PC-9 (cell line): ENCODE measurements at places on chromosomes 16 and 17. TPM values are rescaled to one million over a fixed set of nuclear protein-coding genes. Genes with fewer than 3 reads are reported as not detected.

DNA sequence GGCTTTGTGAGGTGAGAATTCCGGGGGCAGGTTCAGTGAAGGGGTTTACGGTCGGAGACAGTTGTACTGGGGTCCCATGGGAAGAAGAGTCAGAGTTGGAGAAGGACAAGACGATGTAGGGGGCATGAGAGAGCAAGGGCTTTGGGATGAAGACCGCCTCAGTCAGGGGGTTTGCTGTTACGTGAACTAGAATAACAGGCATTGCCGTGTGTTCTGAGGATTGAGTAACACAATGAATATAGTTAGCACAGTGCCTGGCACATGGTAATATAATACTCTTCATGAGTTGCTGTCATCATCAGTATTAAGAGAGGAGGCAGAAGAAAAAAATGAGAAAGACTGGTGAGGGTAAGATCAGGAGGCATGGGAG, 577 bp downstream of the ZNF646 start:
- peaks cover 20% of the 10 kb centered on the region for H3K4me1 ChIP-seq
- DNase-seq, result no peak
- peak overlapping the region; percentile 89 for H3K4me3 ChIP-seq
- H3K27ac ChIP-seq, result peak overlapping the region; percentile 54; the same call in 1 of the 2 replicates
- H3K36me3 ChIP-seq, result no peaks in the 10 kb centered on the region

- DNase-seq, result peak; percentile 95
- no peaks in the 10 kb centered on the region for H3K36me3 ChIP-seq
- no peaks in the 10 kb centered on the region for H3K27me3 ChIP-seq
- peaks cover 49% of the 10 kb centered on the region for H3K4me1 ChIP-seq
- H3K27ac ChIP-seq, result peak overlapping the region; percentile 90
Measured at GRCh38 chr16:81632392-81633146, 146.5 kb upstream of the PLCG2 start.

GRCh38 chr17:4678448-4679026, 25.4 kb downstream of the PELP1 start:
- no peak overlapping the region for H3K4me3 ChIP-seq
- peak; percentile 63 for DNase-seq
- peak overlapping the region; percentile 60 for H3K27ac ChIP-seq
- H3K27me3 ChIP-seq, result no peaks in the 10 kb centered on the region
- H3K36me3 ChIP-seq, result peaks cover 37% of the 10 kb centered on the region

DNA sequence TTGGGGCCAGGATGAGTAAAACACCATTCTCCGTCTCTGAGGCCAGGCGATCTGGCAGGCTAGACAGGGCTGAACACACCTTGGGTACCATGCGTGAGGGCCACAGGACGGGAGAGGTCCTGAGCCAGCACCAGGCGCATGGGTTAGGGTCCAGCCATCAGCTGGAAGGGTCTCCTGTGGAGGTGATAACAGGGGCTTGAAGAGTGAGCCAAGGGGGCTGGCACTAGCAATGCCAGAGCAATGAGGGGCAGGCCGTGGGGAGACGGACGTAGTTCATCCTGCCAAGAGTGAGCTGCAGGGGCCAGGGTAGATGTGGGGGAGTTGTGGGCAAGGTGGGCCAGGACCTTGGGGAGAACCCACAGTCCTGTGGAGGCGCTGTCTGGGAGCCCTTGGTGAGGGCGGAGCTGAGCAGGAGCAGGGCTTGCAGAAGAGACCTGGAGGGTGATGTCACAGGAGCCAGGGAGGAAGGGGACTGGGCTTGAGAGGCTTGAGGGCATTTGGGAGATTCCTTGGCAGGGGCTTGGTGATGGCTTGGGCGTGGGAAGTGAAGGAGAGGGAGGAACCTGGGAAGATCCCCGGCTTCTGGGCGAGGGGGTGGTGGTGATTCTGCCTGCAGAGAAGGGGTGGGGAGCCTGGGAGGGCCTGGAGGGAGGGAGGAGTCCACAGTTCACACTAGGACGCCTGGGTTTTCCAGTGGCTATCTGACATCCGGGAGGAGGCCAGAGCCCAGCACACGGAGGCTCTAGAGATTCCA, 6.3 kb upstream of the NPTX1 start:
- DNase-seq, result no peak
- H3K36me3 ChIP-seq, result no peaks in the 10 kb centered on the region
- no peak overlapping the region for H3K4me3 ChIP-seq
- peaks cover 24% of the 10 kb centered on the region for H3K4me1 ChIP-seq

GRCh38 chr17:34885076-34885475, 76.2 kb downstream of the CCT6B start:
- H3K36me3 ChIP-seq, result no peaks in the 10 kb centered on the region
- DNase-seq, result no peak
- H3K4me3 ChIP-seq, result no peak overlapping the region
- H3K27me3 ChIP-seq, result peaks cover 72% of the 10 kb centered on the region
- no peaks in the 10 kb centered on the region for H3K4me1 ChIP-seq

DNA sequence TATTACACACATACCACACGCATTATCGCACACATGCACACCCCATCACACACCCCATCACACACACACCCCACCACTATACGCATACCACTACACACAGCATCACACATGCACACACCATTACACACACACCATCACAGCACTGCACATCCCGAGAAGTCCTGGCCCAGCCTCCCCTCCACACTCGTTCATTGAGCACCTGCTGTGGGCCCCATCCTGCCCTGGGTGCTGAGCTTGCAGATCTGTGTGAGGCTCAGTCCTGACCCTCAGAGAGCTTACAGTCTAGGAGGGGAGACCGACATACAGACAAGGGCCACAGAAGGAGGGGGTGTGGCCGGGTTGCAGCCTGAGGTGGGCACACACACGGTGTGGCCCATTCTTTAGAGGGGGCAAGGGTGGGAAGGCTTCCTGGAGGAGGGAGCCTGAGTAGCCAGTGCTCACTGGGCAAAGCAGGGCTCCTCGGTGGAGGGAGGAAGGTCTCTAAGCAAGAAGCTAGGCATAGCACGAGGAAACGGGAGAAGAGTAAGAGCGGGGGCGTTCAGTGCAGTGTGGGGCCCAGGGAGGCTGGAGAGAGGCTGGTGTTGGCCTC, 206.6 kb downstream of the NTN1 start:
- H3K27me3 ChIP-seq, result no peaks in the 10 kb centered on the region
- DNase-seq, result no peak
- H3K36me3 ChIP-seq, result no peaks in the 10 kb centered on the region

DNA sequence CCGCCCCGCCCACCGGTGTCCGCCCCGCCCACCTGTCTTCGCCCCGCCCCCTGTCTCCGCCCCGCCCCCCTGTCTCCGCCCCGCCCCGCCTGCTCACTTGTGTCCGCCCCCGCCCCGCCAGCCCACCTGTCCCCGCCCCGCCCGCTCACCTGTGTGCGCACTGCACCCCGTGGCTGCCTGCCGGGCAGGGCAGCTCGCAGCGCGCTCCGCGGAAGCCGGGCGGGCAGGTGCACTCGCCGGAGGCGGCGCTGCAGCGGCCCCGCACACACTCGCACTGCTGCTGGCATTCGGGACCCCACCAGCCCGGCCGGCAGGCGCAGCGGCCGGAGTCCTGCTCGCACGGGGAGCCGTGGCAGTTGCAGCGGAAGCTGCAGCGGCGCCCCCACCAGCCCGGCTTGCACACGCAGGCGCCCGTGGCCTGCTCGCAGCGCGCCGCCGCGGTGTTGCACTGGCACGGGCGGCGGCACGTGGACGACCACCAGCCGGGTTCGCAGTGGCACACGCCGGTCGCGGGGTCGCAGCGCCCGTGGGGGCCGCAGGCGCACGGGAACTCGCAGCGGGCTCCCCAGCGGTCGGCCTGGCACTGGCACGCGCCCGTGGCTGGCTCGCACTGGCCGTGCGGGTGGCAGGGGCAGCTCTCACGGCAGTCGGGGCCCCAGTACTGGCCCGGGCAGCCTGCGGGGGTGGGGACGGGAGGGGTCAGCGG, 2.1 kb downstream of the SCARF1 start:
- H3K27ac ChIP-seq, result no peak overlapping the region
- H3K36me3 ChIP-seq, result no peaks in the 10 kb centered on the region
- H3K4me3 ChIP-seq, result peak overlapping the region; percentile 86
- H3K27me3 ChIP-seq, result no peaks in the 10 kb centered on the region
- DNase-seq, result peak; percentile 72
- H3K4me1 ChIP-seq, result peaks cover 24% of the 10 kb centered on the region

GRCh38 chr16:17370223-17370707, 100.5 kb downstream of the XYLT1 start:
- DNase-seq, result no peak
- H3K4me3 ChIP-seq, result no peak overlapping the region
- H3K4me1 ChIP-seq, result no peaks in the 10 kb centered on the region
- peaks cover 14% of the 10 kb centered on the region for H3K27me3 ChIP-seq

- no peaks in the 10 kb centered on the region for H3K27me3 ChIP-seq
- H3K36me3 ChIP-seq, result peaks cover 28% of the 10 kb centered on the region
- H3K4me3 ChIP-seq, result peak overlapping the region; percentile 98
- H3K4me1 ChIP-seq, result peaks cover 26% of the 10 kb centered on the region
- no peak overlapping the region for H3K27ac ChIP-seq
Measured at GRCh38 chr16:24541233-24541933, 2.0 kb downstream of the RBBP6 start.

DNA sequence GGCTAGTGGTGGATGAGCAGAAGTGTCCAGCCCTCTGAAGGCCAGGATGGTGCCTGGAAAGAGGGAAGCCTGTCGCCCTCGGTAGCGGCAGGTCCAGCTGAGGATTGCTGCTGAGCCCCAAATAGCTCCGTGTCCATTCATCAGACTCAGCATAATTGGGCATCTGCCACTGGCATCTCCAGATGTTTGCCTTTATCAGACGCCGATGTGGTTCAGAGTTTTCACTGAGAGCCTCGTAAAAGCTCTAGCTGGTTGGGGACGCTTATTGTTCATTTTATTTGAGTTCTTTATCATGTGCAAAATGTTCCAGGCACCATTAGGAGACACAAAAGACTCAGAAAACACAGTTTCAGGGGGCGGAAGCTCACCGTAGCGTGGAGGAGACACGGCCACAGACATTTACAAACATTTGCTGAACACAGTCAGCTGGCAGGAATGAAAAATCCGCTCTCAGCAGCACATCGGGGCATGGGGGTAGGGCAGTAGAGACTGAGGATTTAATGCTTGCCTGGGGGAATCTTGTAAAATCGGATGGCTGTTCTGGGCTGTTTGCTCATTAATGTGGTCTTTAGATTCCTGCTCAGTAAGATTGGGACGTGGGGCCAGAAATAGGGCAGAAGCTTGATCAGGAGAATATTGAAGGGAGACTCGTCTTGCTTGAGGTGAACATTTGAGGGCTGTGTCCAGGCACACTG, 41.7 kb downstream of the SMPD3 start:
- H3K4me3 ChIP-seq, result no peak overlapping the region
- DNase-seq, result no peak
- no peaks in the 10 kb centered on the region for H3K36me3 ChIP-seq
- peaks cover 9% of the 10 kb centered on the region; the same call in 1 of the 2 replicates for H3K4me1 ChIP-seq
- H3K27ac ChIP-seq, result no peak overlapping the region
- H3K27me3 ChIP-seq, result no peaks in the 10 kb centered on the region

- H3K27me3 ChIP-seq, result peaks cover 31% of the 10 kb centered on the region
- H3K4me3 ChIP-seq, result no peak overlapping the region
- no peak for DNase-seq
- no peaks in the 10 kb centered on the region for H3K36me3 ChIP-seq
- no peak overlapping the region for H3K27ac ChIP-seq
Measured at GRCh38 chr16:89944773-89945172, 3.8 kb upstream of the DEF8 start.

DNA sequence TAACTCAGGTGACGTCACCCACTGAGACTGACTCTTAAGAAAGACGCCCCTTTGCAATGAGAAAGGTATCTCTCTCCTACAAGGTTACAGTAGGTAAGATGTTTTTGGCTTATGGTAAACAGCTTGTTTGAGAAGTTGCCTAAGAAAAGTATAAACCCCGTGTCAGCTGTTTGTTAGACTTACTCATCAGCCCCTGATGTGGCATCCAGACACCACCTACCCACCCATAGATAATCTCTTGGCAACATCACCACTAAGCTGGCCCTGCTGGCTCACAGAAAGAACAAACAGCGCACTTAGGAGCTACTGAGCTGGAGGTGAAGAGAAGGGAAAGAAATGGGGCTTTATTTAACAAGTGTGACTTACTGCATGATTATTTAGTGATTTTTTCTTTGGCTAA, 121.0 kb downstream of the PARN start:
- H3K4me3 ChIP-seq, result no peak overlapping the region
- H3K27ac ChIP-seq, result peak overlapping the region; percentile 51
- H3K36me3 ChIP-seq, result no peaks in the 10 kb centered on the region; the same call in 1 of the 2 replicates

GRCh38 chr16:24491731-24492130, 47.6 kb upstream of the RBBP6 start:
- H3K4me1 ChIP-seq, result peaks cover 9% of the 10 kb centered on the region; the same call in 1 of the 2 replicates
- no peak overlapping the region for H3K4me3 ChIP-seq
- no peak for DNase-seq
- H3K36me3 ChIP-seq, result no peaks in the 10 kb centered on the region

- no peaks in the 10 kb centered on the region for H3K36me3 ChIP-seq
- DNase-seq, result no peak
- H3K27me3 ChIP-seq, result no peaks in the 10 kb centered on the region
Measured at GRCh38 chr16:85124636-85125346, 12.5 kb upstream of the CIBAR2 start.

DNA sequence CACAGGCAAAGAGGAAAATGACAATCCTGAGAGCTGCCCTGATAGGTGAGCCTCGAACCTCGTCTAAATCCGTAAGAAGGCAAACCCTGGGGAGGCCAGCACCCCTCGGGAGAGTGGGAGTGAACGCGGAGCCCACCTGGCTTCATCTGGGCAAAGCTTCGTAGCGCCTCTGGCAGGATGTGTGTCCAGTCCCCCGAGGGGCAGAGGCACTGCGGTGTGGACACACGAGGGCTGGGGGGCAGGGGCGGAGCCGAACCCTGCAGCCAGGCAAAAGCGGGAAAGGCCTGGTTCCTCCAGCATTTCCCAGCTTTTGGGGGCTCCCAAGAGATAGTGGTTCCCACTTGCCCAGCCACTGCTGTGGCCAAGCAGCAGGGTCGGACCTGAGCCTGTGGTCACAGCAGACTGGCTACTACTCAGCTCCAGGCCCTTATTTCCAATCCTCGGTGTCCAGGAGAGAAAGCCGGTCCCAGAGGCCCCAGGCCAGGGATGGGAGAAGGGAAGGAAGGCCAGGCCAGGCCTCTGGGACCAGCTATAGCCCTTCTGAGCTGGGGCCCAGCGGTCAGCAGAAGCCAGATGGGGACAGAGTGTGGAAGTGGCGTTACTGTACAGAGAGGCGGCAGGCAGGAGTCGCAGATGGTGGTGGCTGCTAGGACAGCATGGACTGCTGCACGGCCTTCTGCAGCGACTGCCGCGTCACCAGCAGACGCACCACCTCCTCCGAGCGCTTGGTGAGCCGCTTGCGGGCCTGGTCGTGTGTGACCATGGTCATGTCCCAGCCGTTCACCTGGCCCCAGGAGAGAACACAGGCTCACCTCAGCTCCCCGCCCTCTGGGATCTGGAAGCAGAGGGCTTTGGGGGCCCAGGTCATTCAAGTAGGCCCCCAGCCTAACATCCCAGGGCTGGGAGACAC, 5.0 kb downstream of the TAX1BP3 start:
- no peaks in the 10 kb centered on the region for H3K27me3 ChIP-seq
- peaks cover 25% of the 10 kb centered on the region for H3K4me1 ChIP-seq
- no peaks in the 10 kb centered on the region for H3K36me3 ChIP-seq
- no peak overlapping the region for H3K4me3 ChIP-seq
- DNase-seq, result no peak

- DNase-seq, result peak; percentile 96
- peak overlapping the region; percentile 93 for H3K27ac ChIP-seq
- 0 out of 2 replicates have a peak, but pooled peaks cover 7% of the 10 kb centered on the region for H3K4me1 ChIP-seq
- peak overlapping the region; percentile 63 for H3K4me3 ChIP-seq
- H3K36me3 ChIP-seq, result no peaks in the 10 kb centered on the region
Measured at GRCh38 chr17:8173056-8173870, 2.9 kb downstream of the TMEM107 start.

The RPS15A gene
- 1,449 and 1,977 TPM in 2 replicates for total RNA-seq

The WDR59 gene
- 97.0 and 97.1 TPM in 2 replicates for total RNA-seq

The CTU2 gene
- total RNA-seq, result 20.0 and 38.0 TPM in 2 replicates
